ENCODE measurements at places on chromosomes 11 and 22. TPM values are rescaled to one million over a fixed set of nuclear protein-coding genes. Genes with fewer than 3 reads are reported as not detected.

Gene SPON1
- total RNA-seq, result 0.29 TPM

Gene TBX1
- total RNA-seq, result 7.4 TPM

Gene CCDC73
- total RNA-seq, result not detected

Gene SLC22A6
- total RNA-seq, result not detected

Gene BTBD18
- total RNA-seq, result not detected

Gene OR5P2
- not detected for total RNA-seq

Gene CRACR2B
- not detected for total RNA-seq

Gene FAM181B
- total RNA-seq, result not detected

Gene MDK
- total RNA-seq, result 8.9 TPM

Gene P2RX6
- 3.5 TPM for total RNA-seq

Gene KIF18A
- total RNA-seq, result 46.4 TPM

Gene ZNF214
- total RNA-seq, result 2.3 TPM

Gene SERPIND1
- not detected for total RNA-seq

Gene SCUBE1
- total RNA-seq, result not detected

Gene KIAA1671
- 6.1 TPM for total RNA-seq

Gene TSGA10IP
- total RNA-seq, result not detected

Measured in A172 (cell line).